ENCODE measurements at places on chromosomes 12 and 14.

- no peak for DNase-seq
Observed at GRCh38 chr12:6542209-6543009, 8.1 kb downstream of the GAPDH start.

DNA sequence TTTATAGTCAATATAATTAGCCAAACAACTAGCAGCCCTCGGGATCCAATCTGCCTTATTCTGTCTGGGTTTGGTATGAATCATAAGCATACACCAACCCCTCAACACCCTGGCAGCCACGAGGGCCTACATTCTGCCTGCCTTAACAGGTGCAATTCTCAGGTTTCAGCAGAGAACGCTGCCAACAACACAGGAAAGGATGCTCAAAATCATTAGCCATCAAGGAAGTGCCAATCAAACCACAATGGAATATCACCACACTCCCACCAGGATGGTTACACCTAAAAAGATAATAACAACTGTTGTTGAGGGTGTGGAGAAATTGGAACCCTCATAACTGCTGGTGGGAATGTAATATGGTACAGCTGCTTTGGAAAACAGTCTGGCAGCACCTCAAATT lies 122.8 kb downstream of the TTC7B start:
- no peak for DNase-seq

- no peak for DNase-seq
Observed at GRCh38 chr12:5966486-5967095, 21.5 kb upstream of the ANO2 start.

DNA sequence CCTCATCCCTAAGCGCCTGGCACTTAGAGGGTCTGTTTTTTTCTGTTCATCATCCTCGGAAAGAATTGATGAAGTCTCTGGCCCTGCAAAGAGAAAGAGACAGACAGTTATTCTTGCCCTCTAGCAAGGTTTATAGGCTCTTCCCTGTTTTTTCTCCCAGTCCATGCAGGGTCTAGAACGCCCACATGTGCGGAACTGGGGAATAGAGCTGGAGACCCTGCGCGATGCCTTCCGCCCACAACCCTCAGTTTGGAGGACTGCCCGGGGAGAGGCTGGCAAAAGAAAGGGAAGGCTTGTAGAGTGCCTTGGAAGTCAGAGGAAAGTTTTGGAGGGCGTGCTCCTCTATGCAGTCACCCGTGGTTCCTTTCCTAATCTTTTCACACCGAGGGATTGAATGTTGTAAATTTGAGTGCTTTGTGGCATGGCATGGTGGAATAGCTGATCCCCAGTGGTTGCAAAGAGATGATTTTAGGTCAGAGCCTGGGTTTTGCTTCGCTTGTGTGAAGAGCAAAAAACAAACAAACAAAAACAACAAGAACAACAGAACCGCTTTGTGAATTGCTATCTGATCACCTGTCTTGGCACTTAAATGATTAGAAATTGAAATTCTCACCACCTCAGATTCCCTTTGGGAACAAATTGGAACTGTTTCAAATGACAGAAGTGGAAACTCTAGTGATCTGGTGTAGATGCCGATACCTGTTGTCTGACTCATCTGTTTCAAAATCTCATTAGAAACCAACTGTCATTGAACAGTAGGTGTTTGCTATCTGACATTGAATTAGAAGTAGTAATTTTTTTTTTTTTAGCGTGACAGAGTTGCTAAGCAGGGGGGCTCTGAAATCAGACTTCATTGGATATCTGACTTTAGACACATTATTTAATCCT lies 947 bp downstream of the GAS2L3 start:
- no peak for DNase-seq

DNA sequence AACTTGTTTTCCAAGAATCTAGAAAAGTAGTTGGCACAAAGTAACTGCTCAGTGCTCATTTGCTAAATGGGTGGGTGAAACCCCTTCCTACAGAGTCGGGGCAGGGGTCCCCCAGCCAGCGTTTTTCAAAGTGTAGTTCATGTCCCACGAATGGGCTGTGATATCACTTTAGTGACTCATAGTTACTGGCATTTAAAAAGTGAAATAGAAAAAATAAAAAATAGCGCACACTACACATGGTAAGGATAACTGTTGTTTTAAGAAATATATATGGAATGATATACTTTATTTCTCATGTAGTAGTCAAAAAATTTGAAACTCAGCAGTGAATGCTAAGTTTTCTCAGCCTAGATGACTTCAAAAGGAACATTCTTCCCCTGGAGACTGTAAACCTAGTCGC lies 250.4 kb downstream of the CHST11 start:
- DNase-seq = no peak

Data from midbrain (tissue), 1 donor.